ENCODE measurements at places on chromosomes 2 and 18. TPM values are rescaled to one million over a fixed set of nuclear protein-coding genes. Genes with fewer than 3 reads are reported as not detected.
A peak's percentile ranks its signal among the peaks of the same experiment; 100 is the strongest.

- DNase-seq, result peak; percentile 78
These were observed 320.8 kb downstream of the AFF3 start for GRCh38 chr2:99821572-99821971.

DNA sequence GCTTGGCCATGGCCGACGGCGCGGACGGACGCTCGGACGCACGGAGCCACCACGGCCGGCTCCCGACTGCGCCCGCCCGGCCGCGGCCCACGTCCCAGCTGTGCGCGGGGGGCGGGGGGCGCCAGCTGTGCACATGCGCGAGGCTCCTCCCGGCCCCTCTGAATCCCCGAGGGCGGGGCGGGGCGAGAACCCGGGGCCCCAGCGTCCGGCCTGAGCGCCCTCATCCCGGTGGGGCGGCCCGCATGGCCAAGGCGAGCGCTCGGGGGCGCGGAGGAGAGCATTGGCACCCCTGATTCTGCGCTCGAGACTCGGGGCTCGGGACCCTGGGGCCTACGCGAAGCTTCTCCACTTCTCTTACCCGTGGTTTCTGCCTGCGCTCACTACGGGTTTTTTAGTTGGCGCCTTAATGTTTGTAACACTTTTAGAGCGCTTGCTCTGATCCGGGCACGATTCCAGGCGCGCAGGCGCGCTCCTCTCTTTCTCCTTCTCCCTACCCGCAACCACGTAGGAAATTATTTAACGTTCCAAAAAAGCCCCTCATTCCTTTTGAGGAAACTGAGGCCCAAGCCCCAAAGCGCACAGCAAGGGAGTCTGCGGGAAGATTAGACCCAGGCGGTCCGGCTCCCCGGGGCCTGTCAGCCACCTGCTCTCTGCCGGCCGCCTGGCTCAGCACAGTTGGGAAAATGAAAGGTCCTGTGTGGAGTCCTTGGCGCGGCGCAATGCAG is at the start of gene PXDN:
Gene PXDN (minus strand): TSS at position 70 of the 725 bp plus-strand sequence. CDS start 60 bp downstream, at position 10.
- DNase-seq, result no peak

DNA sequence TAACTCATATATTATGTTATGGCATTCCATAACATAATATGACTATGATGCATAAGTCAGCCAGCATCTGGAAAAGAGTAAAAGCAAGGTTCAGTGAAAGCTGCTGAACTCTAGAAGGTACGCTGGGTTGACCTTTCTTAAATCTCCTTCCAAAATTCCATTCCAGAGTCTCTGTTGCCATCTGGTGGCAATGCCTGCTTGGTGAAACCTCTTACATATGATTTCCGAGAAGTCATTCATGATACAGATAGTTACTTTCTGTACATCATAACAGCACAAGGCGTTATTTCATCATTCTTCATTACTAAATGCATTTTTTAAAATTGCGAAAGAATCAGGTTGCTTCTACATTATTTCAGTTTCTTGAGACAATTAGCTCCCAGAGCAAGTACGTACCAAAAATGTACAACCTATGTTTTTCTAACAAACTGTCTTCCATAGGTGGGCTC is 7.0 kb upstream of the EPG5 start:
- DNase-seq, result peak; percentile 51

TOGARAM2 gene
- total RNA-seq, result 0.69 TPM

DNA sequence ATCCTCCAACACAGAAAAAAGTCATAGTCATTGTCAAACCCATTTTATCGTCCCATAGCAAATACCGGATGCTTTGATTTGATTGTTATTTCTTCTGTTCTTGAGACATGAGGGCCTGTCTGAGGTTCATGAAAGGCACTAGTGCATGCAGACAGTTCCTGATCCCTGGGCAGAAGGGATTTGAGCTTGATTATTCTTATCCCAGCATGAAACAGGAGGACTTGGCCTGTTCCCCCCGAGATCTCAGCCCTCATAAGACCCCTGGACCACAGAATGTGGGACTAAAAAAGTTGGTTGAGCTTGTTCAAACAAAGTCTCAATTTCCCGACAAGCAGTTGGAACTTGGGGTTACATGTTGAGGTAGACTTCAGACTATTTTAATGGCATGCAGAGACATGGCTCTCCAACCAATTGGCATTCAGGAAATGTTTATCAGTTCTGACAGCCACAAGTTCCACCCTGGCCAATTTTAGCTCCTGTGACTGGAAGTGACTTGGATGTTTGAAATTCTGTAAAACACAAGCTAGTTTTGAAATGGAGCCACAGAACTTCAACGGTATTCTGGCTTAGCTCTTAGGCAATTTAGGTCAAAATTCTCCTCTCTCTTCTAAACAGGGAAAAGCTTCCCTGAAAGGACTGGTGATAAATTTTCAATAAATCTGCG is 366.9 kb upstream of the SLC14A2 start:
- peak; percentile 30 for DNase-seq

DNA sequence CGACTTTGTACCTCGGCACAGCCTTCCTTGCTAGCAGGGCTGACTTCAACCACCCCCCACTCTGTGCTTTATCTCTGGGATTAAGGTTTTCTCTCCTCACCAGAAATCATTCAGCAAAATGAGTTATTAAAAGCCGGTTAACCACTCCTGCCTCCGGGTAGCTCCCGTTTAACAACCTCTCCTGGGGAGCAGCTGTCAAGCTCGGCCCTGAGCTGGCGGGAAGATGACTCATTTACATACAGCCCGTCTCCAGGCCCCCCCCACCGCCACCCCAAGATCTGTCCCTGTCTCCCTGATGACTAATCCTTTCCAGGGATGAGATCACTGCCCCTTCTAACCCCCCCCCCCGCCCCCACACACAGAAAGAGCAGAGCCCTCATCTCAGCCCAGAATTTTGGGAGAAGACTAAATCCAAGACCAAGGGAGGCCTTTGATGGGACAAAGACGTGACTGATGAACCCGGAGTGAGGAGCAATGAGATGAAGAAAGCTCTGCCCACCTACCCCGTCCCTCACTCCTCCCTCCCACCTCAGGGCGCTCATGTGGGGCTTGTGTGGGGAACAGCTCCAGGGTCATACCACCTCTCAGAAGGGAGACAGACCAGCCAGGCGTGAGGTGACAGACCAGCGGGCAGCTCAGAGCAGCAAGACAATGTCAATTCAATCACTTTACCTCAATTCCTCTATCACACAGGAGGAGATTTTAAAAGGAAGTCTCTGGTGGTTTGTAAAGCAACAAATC is 131.4 kb downstream of the MSH2 start:
- DNase-seq, result peak; percentile 99

DNA sequence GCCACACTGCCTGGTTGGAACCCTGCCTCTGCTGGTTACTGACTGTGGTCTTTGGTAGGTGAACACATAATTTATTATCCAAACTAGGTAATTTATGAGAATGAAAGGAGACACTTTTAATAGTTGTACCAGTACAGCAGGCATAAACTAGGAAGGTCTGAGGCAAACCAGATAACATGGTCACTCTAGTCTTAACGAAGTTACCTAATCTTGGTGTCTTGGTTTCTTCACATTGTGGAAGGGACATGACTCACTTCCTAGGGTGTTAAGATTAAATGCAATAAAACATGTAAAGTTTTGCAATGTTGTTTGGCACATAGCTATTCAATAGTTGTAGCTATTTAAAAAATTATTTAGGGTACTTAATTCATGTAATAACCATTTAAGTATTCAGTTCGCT is 23.3 kb downstream of the SPTBN1 start:
- DNase-seq, result peak; percentile 76

DNA sequence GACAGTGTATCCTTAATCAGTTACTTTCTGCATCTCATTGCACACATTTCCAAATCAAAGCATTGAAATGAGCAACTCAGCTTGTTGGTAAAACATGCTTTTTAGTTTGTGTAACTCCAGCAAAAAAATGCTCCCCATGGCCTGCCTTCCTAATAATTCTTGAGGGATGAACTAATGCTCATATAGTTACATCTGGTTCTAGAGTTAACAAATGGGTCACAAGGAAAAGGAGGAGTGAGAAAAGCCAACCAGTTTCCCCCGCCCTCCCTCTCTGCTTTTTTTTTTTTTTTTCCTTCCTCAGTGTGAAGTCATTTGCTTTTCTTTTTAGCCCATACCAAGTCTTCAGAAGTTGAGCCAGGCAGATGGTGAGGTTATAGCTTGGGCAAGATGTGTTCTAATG is 231.7 kb downstream of the MTX2 start:
- DNase-seq, result no peak

POTEI gene
- total RNA-seq, result not detected

Data from A172 (cell line).